ENCODE measurements at places on chromosomes 3 and 15.
A peak's percentile ranks its signal among the peaks of the same experiment; 100 is the strongest.

- DNase-seq, result no peak
Measured at GRCh38 chr15:92383519-92384324, 10.0 kb upstream of the ST8SIA2 start.

GRCh38 chr3:69484507-69485393, 98.9 kb upstream of the FRMD4B start:
- DNase-seq, result no peak

DNA sequence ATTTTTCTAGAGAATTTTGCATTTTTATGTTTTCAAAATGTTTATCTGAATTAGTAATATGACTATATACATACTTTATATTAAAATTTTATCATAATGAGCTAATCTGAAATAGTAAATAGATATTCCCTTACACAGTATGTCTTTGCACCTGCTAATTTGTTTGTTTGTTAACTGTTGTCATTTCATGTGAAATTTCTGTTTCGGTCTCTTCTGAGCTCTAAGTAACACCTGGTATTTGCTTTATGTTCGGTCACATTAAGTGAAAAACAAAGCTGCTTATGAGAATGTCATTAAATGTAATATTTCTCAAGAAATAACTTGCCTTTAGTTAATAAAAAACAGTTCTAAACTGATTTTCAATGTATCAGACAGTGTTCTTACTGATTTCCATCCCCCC, 61.1 kb downstream of the FNDC3B start:
- no peak for DNase-seq

- no peak for DNase-seq
Measured at GRCh38 chr3:31356941-31357340, 175.8 kb upstream of the STT3B start.

- DNase-seq, result no peak
Measured at GRCh38 chr15:100097342-100098127, 244.2 kb downstream of the ADAMTS17 start.

DNA sequence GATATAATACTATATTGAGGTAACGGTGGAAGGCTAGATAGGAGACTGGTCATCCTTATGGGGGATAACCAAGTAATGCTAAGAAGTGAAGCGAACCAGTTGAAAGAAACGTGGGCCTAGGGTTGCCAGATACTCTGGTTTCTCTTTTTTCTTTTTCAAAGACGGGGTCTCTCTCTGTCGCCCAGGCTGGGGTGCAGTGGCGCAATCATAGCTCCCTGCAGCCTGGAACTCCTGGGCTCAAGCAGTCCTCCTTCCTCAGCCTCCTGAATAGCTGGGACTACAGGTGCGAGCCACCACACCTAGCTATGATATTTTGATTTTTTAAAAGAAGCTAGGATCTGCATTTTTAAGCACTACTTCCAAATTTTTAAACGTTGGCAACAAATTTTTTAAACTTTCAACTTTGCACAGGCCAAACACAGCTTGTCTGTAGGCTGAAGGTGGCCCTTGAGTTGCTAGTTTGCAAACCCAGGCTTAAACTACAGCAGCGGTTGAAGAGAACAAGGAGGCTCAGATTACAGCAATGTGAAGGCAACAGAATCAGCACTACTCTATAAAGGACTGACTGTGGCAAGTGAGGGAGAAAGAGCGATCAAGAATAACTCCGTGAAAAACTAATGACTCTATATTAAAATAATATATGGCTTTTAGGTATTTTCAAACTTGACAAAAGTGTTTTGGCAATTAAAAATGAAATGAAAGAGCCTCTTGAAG, 1.2 kb upstream of the RUBCN start:
- DNase-seq, result no peak

- DNase-seq, result no peak
Measured at GRCh38 chr3:128416578-128417211, 50.0 kb downstream of the DNAJB8 start.

DNA sequence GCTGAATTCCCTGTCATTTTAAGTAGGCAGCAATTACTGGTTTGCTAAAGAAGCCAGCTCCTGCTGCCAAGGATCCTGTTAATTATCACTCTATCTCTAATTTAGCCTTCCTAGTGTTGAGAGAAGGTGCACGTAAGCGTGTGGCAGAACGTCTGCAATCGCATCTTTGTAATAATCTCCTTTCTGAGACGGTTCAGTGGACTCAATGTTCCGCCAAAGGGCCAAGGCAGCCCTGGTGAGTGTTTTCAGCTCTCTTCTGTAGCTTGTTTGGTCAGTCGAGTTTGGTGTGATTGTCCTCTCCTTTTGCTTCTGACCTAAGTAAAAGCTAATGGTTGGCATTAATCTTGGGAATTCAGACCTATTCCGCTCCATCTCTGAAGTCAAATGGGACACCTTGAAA, 24.2 kb downstream of the MITF start:
- no peak for DNase-seq

DNA sequence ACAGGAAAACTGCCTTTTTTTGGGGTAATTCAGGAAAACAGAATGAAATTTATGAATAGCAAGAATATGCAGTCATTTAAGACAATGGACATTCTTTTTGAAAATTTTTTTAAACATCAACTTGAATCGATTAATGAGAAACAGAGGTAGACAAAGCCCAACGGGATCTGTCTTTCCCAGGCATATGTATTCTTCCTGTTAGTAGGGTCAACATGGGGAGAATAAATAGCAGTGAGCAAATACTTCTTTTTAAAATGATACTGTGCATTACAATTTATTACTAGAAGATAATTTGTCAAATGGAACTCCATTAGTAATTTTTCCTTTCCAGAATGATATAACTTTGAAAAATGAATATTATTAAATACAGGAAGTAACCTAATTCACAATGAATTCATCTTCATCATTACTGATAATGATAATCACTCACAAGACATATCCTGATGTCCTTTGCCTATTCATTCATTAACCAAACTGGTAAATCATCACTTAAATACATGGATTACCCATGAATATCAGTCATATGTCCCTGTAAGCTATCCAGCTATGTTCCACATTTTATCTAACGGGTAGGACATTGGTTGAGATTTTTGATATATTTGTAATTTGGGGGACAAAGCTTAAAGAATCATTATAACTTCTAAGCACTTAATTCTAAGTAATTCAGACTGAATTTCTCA, 209.2 kb upstream of the CDIN1 start:
- DNase-seq, result no peak

DNA sequence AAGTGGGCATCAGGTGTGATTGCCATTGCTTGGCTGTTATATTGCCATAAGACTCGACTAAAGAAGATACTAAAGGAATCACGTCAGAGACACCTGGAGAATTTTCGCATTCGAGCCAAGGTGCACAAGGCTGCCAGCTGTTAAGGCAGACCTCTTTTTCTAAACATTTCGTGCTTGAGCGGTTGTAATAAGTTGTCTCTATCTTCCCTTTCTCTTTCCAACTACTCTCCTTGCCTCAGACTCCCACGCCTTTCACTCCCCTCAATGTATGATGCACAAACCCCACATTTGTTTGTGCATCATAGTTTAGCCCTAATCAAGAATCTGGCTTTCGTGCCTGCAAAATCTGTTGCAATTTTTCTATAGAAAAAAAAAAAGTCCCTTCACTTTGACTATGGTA, 118.0 kb downstream of the IQCH start:
- DNase-seq, result no peak

DNA sequence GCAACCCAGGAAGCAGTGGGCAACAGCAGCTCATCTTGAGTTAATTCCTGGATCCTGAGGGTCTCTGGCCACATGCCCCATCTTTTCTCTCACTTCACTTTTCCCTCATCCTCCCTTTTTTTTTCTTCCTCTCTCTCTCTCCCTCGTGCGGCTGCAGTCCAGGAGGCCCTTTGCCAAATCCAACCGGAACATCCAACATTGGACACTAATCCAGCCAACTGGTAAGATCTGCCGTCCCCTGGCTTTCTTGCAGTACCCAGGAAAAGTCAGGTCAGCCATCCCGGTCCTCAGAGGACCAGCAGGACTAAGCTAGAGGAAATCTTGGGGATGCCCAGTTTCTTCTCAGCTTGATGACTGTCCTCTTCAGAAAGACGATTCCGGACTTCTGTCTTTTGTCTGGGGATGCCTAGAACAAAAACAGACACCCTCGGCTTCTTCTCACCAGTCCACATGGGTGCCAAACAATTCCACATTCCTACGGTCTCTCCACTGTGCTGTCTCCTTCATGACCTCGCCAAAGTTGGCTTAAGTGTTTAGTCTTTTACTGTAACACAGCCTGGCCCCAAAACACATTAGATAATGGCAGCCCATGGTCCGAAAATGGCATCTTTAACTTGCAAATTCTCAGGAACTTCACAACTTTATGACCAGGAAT, 115.6 kb downstream of the GSK3B start:
- DNase-seq, result no peak

DNA sequence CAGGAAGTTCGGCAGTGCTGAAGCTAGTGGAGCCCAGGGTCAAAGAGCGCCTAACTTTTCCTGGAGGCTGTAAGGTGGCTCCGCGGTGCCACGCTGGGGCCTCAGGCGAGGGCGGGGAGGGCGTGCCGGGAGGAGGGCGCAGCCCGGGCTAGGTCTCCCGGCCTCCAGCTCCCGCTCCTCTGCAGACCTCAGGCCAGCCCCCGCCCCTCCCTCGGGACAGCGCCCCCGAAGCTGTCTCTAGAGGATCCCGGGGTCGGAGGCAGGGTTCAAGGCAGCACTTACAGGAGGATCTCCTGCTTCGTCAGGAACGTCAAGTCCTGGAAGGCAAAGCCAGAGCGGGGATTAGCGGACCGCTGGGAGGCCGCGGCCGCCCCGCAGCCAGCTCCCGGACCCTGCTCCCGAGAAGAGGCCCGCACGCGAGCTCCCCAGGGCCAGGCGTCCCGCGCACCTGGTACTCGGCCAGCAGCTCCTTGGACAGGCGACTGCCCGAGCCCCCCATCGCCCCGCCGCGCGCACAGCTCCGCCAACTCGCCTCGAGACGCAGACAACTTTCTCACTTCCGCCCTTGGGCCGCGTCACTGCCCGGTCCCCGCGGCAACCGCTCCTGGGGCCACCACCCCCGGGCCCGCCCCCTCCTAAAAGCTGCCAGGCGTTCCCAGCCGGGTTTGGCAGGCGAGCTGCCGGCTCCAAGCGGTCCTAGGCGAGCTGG, at the start of gene CIB1:
Gene CIB1 (minus strand): TSS at position 555 of the 709 bp plus-strand sequence. CDS start 56 bp downstream, at position 499.
- peak; percentile 85 for DNase-seq

- no peak for DNase-seq
Measured at GRCh38 chr3:60136601-60137000, 1086.8 kb upstream of the CFAP20DC start.

GRCh38 chr3:14210843-14211594, 32.4 kb downstream of the LSM3 start:
- DNase-seq, result no peak

GRCh38 chr3:53169832-53170324, 8.9 kb downstream of the PRKCD start:
- no peak for DNase-seq

DNA sequence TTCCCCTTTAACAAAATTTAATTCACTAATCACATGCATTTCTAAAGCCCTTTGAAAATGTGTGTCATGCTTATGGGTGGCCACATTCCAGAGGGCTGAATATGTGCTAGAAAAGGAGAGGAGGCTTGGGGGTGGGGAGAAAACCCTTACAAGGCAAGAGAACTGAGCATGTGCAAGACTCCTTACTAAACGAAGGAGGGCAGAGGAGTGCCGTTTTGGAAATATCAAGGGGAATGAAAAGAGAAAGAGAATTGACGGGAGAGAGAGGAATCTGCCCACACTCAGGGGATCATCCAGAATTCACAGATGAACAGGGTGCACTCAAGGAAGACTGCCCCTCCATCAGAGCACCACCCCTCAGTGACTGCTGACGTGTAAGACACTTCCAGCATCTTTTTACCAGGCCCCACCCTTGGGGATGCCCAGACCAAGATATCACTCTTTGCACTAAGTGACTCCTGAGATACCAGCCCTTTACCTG, 37.9 kb upstream of the TSC22D2 start:
- DNase-seq, result no peak

DNA sequence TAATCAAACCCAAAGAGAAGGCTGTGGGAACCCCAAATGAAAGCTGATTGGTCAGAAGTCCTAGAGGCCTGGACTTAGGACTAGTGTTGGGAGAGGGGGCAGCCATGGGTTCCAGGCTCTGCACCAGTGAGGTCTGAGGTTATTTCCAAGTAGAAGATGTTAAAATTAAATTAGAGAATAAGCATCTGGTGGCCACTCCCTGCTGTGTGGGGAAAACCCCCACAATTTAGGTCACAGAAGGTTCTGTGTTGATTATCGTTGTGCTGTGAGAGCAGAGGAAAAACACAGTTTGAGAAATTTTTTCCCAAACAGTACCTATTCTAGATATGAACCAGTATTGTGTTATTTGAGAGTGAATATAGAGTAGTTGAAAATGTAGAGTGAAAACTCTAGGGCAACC, 53.9 kb upstream of the NSMCE3 start:
- DNase-seq, result no peak

GRCh38 chr3:9302425-9303181, 53.2 kb upstream of the SRGAP3 start:
- DNase-seq, result no peak

- no peak for DNase-seq
Measured at GRCh38 chr3:149958171-149958796, 12.4 kb downstream of the PFN2 start.

DNA sequence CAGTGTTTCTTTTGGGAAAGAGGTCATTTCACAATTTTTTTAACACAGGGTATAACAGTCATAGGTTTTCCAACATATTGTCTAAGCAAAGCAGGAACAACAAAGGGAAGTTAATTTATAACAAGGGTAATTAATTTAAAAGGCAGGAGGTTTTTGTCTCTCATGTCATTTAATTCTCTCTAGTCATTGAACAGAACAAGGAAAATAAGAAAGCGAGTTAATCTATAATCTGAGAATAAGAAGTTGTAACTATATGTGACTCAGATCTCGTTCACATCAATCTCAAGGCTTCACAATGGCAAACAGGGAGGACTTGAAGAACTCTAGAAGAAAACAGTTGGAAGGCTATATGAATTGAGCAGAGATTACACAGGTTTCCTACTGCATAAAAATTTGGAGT, 579.8 kb upstream of the CCDC54 start:
- no peak for DNase-seq

DNA sequence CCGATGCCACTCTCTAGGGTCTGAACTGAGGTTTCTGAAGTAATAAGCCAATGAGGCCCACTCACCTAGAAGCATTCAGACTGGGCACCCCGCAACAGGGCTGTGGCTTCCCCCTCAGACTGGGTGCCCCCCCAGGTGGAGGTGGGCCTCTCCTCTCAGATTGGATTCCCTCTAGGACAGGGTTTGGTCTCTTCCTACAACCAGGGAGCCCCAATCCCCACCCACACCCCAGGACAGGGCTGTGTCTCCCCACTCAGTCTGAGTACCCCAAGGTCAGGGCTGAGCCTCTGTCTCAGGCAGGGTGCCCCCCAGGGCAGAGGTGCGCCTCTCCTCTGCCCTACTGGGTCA, 27.7 kb downstream of the PTH1R start:
- DNase-seq, result no peak

- no peak for DNase-seq
Measured at GRCh38 chr3:47070770-47071169, 91.3 kb downstream of the NBEAL2 start.

All from esophagus squamous epithelium (tissue), 5 donors.